ENCODE measurements at places on chromosomes 16 and 17. TPM values are rescaled to one million over a fixed set of nuclear protein-coding genes. Genes with fewer than 3 reads are reported as not detected.

DNA sequence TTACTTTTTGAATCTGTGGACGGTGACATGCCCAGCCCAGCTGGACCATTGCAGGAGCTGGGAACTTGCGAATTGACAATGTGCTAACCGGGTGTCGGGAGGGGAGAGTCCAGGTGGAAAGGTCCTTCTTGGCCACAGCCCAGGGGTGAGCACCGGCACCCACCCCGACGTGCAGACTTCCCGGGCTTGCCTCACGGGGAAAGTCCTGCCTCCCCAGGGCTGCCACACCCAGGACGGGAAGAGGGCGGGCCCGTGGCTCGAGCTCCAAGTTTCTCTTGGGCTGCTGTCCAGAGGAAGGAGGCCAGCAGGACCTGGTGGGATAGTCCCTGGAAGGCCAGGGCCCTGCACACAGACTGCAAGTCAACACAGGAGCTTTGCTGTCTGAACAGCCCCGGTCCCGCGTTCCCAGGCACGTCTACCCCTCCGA lies 17.7 kb downstream of the CARD14 start:
- DNase-seq = no peak

The ZNF469 gene
- 0.33 TPM for total RNA-seq

DNA sequence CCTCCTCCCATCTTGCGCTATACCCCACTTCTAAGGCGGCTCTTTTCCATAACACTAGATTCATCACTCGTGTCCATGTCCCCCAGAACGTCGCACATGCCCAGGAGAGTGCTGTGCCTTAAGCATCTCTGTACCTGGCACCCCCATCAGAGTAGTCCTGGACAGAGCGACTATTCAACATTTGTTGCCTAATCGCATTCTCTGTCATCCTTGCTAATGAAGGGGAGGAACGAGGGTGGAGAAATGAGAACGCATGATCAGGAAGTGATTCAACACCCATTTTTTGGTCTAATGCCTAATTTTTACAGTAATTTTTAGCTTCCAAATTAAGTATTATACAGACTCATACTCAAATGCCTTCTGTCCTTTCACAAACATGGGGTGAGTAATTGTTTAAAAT lies 53.2 kb downstream of the SLC39A11 start:
- DNase-seq = no peak

GRCh38 chr16:66007717-66008116 lies 358.8 kb upstream of the CDH5 start:
- DNase-seq = no peak

The ZNF23 gene
- total RNA-seq = 6.5 TPM

GRCh38 chr16:53886482-53887378 lies 182.8 kb downstream of the FTO start:
- no peak for DNase-seq

The MT1F gene
- total RNA-seq = 5.6 TPM

- no peak for DNase-seq
These were observed 8.0 kb upstream of the MYH2 start for GRCh38 chr17:10557422-10557821.

DNA sequence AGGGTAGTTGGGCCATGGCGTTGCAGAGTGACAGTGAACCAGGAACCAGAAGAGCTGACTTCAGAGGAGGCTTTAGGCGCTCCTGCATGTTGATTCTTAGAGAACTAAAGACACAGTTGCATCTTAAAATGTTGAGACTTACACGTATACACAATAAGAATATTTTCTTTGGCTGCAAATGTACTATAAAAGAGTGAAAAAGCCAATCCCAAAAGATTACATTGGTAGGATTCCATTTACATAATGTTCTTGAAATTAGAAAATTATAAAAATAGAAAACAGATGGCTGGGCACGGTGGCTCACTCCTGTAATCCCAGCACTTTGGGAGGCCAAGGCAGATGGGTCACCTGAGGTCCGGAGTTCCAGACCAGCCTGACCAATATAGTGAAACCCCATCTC lies 738.8 kb downstream of the WWOX start:
- no peak for DNase-seq

DNA sequence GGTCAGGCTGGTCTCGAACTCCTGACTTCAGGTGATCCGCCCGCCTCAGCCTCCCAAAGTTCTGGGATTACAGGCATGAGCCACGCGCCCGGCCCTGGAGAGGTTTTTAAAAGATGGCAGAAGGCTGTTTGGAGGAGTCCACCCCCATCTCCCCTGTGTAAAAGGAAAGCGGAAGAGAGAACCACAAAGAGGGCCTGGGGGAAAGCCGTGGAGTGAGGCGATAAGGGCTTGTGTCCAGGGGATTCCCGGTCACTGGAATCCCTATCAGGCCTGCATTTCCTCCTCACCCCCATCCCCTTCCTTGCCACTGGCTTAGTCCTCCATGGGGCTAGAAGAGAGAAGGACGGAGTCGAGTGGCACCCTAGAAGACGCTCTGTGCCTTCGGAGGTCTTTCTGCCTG lies at the start of gene GP1BA:
Gene GP1BA (plus strand): TSS at position 315 of the 400 bp plus-strand sequence. CDS start 328 bp downstream, outside the sequence.
- DNase-seq = no peak

DNA sequence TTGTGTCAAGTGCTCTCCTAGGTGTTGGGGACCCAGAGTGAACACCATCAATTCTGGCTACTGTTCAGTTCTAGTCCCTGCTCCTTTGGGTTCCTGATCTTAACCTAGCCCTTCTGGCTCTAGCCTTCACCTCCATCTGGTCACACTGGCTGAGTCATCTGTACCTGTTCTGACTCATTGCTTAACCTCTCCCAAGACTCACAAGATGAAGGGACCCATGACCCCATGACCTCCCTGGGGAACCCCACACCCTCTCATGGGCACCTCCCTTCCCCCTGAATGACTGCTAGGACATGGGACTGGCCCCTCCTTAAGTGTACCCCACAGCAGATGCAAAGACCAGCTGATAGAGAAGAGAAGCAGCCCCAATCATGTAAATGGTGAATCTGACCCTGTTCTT lies 345.8 kb upstream of the CDH5 start:
- no peak for DNase-seq

Measured in HT-29 (cell line).